NCI-H1048 (cell line): ENCODE measurements at places on chromosomes 4 and X.

GRCh38 chr4:98994474-98995182 is 893 bp upstream of the METAP1 start:
- no peak for DNase-seq

- no peak for DNase-seq
Measured at GRCh38 chrX:56783450-56783831, 54.4 kb downstream of the NBDY start.

- DNase-seq: no peak
Measured at GRCh38 chrX:63889001-63889400, 104.0 kb upstream of the ARHGEF9 start.

GRCh38 chrX:132592880-132593279 is 104.0 kb upstream of the MBNL3 start:
- DNase-seq: no peak

DNA sequence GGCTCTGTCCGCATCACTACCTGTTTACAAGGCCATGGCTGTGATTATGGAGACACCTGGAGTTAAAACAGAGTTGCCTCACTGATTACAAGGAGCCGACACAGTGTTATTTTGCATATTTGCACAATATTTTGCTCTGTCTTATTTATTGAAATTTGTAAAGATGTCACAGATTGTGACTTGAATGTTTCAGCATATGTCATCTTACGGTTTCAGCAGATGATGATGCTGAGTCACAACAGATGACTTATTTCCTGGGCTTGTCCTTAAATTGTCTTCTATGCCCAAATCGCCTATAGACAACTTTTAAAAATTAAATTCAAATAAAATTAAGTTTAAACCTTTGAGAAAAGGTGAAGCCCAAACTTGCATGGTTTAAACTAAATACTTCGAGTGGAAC is 87.1 kb upstream of the INPP4B start:
- no peak for DNase-seq

DNA sequence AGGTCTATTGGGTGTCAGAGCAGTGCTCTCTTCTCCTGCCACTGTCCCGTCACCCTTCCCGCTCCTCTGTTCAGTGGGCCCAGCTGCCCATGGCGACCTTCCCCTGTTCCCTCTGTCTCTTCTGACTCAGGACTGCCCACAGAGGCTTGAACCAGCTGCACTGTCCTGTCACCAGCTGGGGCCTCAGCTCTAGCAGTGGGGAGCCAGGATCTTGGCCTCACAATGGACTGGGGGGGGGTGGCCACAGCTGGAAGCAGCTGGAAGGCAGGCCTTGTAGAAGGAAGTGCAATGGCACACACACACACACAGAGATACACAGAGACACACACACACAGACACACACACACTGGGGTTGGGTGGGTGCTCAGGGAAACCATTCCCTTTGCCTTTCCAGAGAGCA is 114.0 kb upstream of the PJA1 start:
- DNase-seq: no peak
